ENCODE measurements at places on chromosomes 4 and X.

GRCh38 chr4:101018836-101019235 is 328.5 kb downstream of the PPP3CA start:
- no peak for DNase-seq

DNA sequence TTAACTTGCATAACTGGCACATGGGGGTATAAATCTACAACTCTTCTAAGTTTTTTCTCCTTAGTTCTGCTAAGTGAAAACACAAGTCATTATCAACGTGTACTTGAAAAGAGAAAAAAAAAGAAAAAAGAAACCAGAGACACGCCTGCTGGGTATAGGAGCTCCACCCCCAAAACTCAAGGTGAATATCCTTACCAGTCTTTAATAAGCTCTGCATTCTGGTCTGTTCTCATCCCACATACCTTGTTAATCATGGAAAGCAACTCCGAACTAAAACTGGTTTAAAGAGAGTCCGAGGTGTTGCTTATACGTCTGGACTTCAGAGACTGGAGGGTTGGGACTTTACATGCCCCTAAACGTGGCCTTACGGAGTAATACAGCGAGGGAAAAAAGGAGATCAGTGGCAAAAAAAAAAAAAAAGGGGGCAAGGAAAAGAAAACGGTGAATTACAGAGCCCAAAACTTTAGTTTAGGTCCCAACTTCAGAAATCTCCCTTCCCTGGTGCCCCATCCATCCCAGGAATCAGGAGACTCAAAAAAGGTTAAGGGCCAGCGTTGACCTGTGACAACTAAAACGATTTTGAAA is 1.0 kb downstream of the PGRMC2 start:
- no peak for DNase-seq

DNA sequence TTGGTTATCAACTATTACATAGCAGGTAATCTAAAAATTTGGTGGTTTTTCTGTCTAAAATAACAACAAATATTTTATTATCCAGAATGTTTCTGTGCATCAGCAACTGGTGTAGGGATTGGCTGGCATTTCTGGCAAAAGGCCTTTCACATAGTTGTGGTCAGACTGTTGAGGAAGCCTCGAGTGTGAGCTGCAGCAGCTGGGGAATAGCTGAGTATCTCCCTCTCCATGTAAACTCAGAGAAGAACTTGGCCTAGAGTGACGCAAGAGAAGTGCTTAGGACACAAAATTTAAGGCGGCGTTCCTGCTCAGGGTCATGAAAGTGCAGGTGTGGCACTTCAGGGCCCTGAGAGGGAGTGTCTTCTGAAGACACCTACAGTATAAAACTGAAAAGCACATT is 558.9 kb downstream of the SPOCK3 start:
- DNase-seq = no peak

GRCh38 chr4:93495346-93495745 is 333.2 kb upstream of the ATOH1 start:
- DNase-seq = no peak

DNA sequence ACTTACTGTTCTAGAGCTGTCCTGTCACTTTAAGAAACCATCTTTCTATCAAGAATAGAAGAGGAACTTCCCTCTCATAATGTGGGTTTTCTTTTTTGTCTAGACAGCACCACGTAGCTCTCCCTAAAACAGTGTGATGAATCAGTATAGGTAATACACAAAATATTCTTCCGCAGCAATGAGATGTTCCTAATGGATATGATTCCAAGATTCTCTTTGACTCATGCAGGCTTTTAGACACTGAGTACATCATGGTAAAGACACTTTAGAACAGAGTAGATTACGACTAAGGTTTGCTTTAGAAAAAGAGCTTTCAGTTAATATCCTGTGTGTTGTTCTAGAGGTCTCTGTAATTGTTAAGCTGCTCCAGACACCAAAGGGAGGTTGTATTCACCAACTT is 69.8 kb downstream of the PTTG2 start:
- DNase-seq = no peak

GRCh38 chr4:137249112-137249511 is 283.2 kb downstream of the PCDH18 start:
- no peak for DNase-seq

DNA sequence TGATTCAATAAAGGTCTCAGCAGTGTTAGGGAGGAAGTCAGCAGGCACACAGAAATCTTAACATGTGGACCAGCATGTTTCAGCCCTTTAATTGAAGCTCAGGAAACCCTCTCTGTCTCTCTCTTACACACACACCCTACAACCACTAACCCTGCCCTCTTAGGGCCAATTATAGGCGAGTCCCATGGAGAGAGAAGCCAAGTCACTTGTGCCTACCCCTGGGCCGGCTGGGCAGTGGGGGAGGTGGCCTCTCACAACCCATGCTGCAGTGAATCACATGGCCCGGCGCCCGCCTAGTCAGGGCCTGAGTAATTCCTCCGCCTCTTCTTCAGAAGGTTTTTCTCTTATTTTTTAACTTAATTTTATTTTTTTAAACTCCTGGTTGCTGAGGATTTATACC is 3.7 kb downstream of the FGD1 start:
- DNase-seq = no peak

GRCh38 chr4:13312264-13312663 is 171.9 kb downstream of the RAB28 start:
- no peak for DNase-seq

DNA sequence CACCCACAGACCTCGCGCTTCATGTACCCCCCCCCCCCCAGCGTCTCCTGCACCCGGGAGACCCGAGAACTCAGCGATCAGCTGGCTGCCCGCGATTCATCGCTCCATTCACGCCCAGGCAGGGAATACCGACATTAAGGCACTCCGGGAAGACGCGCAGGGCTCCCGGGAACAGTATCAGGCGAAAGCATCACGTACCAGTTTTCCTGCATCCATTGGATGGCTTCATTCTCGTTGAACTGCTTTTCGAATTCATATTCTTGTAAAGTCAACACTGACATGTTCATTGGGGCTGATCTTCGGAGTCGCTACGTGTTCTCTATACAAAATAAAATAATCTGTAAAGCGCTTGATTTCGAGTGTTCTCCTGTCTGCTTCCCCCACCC is 373 bp downstream of the ELOVL6 start:
- no peak for DNase-seq

- DNase-seq = no peak
Observed at GRCh38 chrX:149962859-149963757, 24.8 kb upstream of the EOLA2 start.

DNA sequence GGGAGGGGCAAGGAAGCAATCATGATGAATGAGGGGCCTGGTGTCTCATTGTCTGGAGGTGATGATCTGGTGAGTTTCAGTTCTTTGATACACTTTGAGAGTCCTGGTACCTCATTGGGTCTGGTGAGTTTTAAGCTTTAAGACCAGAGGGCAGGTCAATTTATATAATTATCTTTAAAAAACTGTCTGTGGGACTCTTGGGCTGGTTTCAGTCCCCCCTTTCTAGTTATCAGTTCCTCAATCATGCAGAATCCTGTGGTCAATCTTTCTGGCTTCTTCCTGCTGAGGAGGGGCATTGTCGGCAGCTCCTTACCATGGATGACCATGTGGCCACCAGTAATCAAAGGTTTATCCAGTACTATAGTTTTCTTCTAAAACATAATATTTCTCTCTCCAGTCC is 789.1 kb downstream of the PCDH18 start:
- DNase-seq = no peak

GRCh38 chr4:2284161-2284933 is 22.4 kb upstream of the MXD4 start:
- DNase-seq = no peak

- DNase-seq = no peak
Observed at GRCh38 chr4:143363332-143363731, 26.7 kb downstream of the GAB1 start.

DNA sequence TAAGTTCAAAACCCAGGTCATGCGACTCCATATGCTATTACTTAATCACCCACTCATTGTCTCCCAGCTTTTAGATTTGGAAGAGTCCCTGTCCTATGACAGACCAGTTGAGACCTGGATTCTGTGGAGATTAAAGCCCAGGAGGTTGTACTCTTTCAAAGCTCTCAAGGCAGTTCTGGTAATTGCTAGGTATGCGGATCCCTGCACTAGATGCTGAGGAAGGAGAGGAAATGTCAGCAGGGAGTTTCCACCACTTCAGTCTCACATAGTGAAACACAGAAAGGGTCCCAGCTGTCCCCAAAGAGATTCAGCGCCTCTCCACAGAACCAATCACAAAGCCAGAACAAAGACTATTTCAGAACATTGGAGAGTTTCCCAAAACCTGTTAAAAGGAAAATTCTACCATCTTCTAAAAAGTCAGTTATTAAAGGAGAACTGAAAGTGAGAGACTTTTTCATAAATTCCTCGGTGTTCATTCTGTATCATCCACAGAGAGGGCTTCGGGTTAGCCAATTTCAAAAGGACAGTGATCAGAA is 53.4 kb downstream of the IRF2 start:
- DNase-seq = no peak

- DNase-seq = no peak
Observed at GRCh38 chr4:98482847-98483806, 175.3 kb downstream of the TSPAN5 start.

DNA sequence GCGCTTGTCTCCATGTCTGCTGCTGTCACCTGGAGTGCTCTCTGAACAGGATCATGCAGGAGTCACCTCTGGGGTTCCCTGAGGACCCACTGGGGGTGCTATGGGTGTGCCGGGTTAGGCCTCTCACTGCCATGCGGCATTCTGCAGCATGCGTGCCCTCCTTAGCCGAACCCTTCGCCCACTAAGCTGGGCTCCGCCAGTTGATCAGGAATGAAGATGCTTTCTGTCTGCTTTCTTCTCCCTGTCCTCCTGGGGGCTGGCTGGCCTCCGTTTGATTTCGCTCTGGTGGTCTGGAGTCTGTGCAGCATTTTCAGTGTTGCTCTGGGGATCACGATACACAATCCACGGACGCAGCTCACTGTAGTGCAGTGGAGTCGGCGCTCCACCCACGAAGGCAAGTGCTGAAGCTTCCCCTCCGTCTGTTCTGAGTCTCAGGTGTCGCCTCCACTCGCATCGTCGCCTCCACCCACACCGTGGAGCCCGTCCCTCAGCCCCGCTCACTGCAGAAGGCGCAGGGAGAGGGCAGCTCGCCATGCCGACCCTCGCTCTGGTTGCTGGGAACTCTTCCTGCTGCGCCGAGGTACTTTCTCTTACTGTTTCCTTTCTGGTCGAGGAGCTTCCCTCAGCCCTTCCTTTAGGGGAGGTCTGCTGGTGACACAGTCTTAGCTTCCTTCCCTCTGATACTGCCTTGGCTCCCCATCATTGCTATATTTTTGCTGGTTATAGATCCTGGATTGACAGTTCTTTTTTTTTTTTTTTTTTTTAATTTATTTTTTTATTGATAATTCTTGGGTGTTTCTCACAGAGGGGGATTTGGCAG is 29.2 kb downstream of the LETM1 start:
- no peak for DNase-seq

GRCh38 chrX:103417933-103418332 is 41.6 kb downstream of the BEX3 start:
- DNase-seq = no peak

GRCh38 chrX:109840585-109840984 is 107.5 kb upstream of the ACSL4 start:
- no peak for DNase-seq

DNA sequence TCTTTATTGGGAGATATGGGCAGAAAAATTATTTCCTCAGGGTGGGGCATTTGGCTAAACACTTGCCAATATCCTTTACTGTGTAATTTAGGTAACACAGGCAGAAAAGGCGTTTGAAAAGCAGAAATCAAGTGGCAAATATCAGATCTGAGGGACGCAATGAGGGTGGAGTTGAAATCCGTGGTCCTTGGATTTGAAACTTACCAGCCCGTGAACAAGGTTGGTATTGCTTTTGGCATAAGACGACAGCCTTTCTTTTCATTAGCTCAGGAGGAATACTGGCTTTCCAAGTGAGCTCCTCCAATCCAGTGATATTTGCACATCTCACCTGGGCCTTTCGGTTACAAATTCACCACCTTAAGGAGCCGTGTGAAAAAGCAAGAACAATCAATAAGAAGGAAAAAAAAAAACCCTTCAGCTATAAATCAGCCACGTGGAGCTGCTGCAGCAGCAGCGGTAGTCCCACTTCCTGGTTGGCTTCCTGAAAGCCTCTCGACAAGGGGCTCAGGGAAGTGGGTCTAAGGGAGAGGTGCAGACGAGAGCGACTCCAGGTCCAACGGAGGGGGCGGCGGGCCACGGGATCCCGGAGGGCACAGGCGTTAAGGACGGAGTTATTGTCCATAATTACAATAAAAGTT is 734 bp upstream of the GALNT7 start:
- no peak for DNase-seq

DNA sequence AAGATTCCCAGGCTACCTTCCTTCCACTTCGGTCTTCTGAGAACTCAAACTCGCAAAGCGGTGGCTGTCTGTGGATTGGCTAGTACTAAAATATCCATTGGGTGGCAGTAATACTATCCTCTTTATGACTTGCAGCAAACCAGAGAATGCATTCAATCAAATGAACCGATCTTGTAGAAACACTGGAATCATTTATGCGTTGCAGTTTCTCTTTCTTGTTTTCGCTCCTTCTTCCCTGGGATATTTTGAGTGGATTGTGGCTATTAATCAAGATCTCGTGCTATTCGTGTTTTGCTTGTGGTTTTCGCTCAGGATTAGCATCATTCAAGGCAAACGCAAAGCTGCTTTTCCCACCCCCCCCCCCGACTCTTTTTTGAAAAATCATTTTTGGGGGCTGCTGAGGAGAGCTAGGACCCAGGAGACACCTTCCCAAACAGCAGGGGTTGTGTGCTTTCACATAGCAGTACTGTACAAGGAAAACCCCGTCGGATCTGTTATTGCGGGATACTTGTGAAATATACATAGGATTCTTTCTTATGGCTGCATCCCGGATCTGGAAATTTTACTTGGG is at the start of gene IL1RAPL1:
IL1RAPL1 (plus strand) TSS at position 466 of the 571 bp plus-strand sequence.
- DNase-seq = no peak

DNA sequence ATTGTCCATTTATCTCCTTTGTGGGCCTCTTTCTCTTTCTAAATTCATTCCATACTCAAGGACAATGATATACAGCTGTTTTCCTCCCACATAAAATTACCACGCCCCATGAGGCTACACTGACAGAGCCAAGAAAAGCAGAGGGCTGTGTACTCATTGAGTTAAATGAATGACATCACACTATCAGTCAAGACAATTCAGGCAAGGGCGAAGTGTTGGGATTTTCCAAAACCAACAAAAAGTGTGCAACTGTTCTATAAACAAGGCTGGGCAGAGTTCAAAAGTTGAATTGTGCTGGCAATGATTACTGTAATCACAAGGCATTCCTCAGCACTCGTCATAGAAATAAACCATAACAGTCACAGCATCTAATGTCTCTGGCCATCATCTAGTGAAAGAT is 799.6 kb upstream of the DIAPH2 start:
- no peak for DNase-seq

GRCh38 chr4:67052814-67053675 is 492.3 kb downstream of the CENPC start:
- DNase-seq = no peak

Measured in esophagus squamous epithelium (tissue), 5 donors.